ENCODE measurements at places on chromosomes 3 and 15.

- DNase-seq = no peak
Measured at GRCh38 chr3:147713234-147714133, 304.3 kb downstream of the ZIC1 start.

DNA sequence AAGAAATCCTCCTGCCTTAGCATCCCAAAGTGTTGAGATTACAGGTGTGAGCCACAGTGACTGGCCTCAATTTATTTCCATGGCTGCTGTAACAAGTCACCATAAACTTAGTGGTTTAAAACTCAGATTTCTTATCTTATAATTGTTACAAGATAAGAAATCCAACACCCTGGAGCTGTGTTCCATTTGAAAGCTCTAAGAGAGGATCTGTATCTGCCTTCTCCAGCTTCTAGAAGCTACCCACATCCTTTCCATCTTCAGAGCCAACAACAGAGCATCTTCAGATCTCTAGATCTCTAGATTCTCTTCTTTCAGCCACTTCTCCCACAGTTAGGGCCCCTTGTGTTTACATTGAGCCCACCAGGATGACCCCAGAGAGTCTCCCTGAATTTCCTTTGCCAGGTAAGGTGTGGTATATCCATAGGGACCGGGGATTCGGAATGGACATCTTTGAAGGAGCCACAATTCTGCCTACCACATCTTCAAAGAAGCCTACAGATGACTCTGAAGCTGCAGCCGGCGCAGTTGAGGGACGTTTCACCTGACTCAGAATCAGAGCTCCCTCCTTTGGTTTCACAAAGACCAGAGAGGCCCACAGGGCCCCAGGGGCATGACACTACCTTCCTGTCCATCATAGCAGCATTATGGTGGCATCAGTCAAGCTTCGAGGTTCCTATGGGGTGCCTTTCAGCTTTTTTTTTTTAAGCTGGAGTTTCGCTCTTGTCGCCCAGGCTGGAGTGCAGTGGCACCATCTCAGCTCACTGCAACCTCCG lies 87.0 kb upstream of the IGF1R start:
- no peak for DNase-seq

- DNase-seq = no peak
Measured at GRCh38 chr15:98419173-98419780, 229.1 kb upstream of the IGF1R start.

GRCh38 chr3:11407644-11408043 lies 135.4 kb downstream of the ATG7 start:
- DNase-seq = no peak

DNA sequence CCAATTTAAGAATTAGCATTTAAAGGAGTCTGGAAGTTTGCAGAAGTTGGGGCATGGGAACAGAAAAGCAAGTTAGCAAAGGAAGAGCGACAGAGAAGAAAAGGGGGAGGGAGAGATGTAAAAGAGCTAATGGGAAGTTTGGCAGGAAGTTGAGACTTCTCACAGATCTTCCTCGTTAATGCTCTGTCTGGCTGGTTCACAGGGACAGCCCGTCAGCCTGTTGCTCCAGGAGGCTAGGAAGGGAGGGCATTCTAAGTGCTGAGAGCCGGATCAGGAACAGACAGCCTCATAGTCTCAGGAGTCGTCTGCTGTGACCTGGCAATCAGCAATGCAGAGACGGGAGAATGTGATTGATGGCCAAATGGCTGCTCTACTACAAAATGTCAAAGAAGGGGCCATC lies 150.3 kb downstream of the AGBL1 start:
- DNase-seq = no peak

DNA sequence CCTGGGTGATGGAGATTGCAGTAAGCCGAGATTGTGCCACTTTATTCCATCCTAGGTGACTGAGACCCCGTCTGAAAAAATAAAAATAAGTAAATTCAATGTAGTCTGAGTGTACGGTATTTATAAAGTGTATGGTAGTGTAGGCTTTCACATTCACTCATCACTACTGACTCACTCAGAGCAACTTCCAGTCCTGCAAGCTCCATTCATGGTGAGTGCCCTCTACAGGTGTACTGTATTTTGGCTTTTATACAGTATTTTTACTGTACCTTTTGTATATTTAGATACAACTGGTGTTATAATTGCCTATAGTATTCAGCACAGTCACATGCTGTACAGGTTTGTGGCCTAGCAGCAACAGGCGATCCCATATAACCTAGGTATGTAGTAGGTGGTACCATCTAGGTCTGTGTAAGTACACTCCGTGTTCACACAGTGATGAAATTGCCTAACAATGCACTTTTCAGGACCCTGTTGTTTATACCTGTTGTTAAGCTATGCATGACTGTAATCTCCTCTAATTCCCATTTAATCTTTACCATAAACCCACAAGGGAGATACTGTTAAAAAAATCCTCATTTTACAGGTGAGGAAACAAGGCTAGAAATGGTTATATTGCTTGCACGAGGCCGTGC lies 19.3 kb downstream of the CACNA1D start:
- no peak for DNase-seq

GRCh38 chr3:121948641-121949040 lies 54.4 kb downstream of the SLC15A2 start:
- no peak for DNase-seq

DNA sequence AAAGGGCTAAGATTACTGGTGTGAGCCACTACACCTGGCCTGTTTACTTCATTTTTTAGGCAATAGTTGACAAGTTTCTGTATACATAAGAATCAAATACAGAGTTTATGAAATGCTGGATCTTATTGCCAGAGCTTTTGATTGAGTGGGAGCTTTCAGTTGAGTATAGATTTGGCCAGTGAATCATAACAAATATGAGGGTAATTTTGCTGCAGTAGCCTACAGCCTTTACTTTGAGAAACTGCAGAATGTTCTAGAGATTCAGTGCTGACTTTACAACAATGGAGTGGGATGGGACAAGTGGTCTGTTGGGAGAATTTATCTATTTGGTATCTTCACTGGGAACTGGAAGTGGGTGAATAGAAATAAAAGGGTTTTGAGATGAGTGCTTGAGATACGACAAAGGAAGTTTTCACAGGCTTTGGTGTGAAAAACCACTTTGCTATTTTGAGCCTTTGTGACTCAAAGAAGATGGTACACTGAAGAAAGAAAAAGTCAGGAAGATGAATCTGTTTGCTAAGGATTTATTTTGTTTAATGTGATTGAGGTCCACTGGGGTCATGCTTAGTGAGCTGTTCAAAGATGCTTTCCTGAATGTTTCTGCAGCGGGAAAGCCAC lies 227.8 kb downstream of the UBE2E2 start:
- DNase-seq = no peak

- DNase-seq = no peak
Measured at GRCh38 chr3:135238236-135238830, 443.3 kb downstream of the EPHB1 start.

- DNase-seq = no peak
Measured at GRCh38 chr3:134284438-134284837, 33.8 kb upstream of the RYK start.

- no peak for DNase-seq
Measured at GRCh38 chr15:32982001-32982400, 212.5 kb downstream of the FMN1 start.

DNA sequence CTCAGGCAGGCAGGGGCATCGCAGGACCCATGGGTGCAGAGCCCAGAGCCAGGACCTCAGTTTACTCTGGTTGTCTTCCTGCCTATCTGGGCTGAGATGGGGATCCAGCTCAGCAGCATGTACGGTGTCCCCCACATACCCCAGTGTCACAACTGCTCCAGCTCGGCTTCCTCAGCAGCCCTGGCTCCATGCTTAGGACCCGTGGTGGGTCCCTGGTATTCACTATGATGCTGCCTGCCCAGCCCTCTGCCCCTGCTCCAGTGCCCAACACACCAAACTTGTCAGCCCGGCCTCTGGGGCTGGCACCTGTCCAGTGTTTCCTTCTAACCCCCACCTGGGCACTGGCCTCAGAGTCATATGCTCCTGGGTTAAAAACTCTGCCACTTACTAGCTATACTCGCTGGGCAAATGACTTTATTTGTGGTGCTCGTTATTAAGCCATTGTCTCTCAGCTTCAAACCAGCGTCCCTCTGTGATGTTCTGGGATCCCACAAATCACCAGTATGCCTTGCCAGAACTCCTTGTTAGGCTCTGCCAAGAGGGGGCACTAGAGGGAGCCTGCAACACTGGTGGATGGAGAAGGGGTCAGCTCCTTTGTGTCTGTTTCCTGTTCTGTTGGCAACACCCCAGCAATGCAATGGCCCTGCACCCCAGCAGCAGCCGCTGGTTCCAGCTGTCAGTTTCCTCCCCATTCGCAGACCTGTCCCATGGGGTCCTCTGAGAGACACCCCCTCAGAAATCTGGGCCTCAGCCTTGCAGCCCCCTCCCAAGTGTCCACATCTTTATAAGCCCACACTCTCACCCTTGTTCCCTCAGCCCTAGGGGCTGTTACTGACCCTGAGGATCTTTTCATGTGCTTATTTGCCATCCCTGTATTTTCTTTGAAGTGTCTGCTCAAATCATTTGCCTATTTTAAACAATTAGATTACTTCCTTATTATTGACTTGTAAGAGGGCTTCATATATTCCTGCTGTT lies 24.1 kb upstream of the MRPS22 start:
- no peak for DNase-seq

DNA sequence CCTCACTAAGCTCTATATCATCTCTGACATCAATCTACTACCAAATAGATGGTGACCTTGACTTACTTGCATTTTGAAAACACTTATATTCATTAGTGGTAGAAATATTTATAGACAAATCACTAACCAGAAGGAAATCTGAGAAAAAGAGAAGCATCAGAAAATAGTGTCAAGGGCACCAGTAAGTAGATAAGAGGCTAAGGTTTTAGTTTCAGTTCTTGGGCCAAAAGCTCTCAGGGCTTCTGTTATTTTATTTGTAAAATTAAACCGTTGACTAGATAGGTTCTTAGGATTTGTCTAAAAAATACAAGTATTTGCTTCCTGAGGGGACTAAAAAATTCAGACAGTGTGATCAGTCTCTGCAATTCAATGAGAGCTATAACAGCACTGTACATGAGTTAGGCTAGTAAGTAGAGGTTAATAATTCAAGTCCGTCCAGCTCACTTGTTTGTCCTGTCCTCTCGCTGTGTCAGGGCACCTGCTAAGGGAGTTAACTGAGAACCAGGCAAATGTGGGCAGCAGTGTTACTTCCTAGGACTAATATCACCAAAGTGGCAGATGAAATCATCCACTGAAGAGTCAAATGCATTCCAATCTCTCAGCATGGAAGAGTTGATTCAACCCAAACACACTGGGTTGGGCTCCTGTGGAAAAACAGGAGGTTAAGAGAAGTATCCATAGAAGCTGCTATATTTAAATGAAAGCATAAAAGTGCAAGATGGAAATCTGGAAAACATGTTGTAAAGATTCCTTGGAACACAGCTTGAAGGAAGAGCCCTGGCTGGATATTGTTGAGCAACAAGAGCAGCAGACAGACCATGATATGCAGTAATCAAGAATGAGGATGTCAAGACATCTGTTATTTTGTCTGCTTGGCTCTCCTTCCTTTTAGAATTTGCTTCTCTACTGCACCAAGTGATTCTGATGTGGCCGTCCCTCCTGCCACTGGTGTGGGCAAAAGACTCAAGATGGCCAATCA lies 134.9 kb upstream of the ZBTB20 start:
- no peak for DNase-seq

GRCh38 chr15:67382723-67383122 lies 128.1 kb downstream of the IQCH start:
- no peak for DNase-seq

DNA sequence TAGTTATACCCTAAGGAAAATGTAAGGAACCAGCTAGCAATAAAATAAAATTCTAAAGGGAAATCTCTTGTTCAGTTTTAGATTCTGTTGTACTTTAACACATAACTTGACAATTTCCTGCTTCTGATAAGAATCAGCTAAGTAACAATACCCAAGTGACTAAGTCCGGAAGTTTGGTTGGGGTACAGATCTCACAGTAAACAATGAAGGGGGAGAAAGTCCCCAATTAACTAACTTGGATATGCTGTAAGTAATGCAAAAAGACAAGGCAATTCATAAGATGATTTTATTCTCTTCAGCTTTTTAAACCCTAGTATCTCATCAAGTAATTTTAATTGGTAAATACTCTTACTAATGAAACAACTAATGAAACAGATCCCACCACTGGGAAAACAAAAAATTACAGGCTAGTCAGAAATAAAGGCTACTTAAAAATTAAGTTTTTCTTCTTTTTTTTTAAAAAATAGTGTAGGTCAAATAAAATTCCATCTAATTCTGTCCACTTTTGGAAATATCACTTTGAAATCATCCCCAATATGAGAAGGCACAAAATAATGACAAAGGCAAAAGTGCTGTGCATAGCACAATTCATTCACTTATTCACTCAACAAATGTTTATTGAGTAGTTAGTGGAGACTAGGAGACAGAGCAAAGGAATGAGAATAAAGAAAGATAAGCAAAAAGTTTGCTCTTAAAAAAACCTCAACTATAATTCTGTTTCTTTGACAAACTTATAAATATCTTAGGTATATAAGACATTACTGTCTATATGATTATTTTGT lies 37.8 kb upstream of the IL20RB start:
- DNase-seq = no peak

DNA sequence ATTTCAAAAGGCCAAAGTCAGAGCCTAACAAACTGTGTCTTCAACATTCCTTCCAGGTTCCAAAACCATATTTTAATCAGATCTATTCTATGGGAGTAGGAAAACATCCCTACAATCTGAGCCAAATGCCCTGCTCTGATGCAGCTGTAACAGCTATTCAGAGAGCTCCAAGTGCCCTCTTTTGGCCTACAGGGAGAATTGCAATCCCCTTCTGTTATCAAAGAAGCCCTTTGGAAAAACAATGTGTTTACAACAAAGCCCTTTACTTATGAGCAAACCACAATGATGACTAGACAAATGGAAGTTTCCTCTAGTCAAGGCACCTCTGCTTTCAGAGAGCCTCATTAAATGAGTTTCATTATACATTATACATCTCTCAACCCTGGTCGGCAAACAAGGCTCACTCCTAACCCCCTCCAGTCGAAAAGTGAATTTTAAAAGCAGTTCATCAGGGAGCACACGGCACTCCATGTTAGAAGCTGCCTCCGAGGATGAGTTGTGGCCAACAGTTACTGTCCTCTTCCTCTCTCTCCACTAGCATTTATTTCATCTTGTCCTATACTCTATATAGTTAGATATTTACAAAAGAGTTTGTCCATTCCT lies 42.6 kb upstream of the TMCO5A start:
- DNase-seq = no peak

GRCh38 chr15:71203586-71204474 lies 88.6 kb downstream of the THSD4 start:
- DNase-seq = no peak

GRCh38 chr3:61233746-61234145 lies 17.5 kb downstream of the FHIT start:
- DNase-seq = no peak

DNA sequence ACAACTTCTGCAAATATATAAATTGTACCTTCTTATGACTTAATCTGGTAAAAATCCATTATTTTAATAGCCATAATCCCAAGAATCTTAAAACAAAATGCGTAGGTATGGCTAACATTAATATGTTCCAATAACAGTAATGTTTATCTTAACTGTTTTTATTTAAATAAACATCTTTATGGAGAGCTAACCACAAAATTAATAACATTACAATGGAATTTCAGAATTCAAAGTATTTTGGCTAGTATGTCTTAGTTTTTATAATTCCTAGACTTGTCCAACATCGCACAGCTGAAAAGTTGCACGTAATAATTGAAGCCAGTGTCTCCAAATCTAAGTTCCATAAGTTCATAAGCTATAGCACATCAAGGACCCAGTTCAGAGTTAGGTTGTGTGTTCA lies 47.6 kb downstream of the ANKRD28 start:
- no peak for DNase-seq

- no peak for DNase-seq
Measured at GRCh38 chr3:47747558-47747957, 34.1 kb downstream of the SMARCC1 start.

All from stimulated activated CD8-positive, alpha-beta memory T cell treated with anti-CD3 and anti-CD28 coated beads, Interleukin-4, amount 100 ng/mL, for 4 hours (primary cell).